Activated CD4-positive, alpha-beta memory T cell treated with anti-CD3 and anti-CD28 coated beads for 36 hours (primary cell): ENCODE measurements at places on chromosomes 5 and 9.

DNA sequence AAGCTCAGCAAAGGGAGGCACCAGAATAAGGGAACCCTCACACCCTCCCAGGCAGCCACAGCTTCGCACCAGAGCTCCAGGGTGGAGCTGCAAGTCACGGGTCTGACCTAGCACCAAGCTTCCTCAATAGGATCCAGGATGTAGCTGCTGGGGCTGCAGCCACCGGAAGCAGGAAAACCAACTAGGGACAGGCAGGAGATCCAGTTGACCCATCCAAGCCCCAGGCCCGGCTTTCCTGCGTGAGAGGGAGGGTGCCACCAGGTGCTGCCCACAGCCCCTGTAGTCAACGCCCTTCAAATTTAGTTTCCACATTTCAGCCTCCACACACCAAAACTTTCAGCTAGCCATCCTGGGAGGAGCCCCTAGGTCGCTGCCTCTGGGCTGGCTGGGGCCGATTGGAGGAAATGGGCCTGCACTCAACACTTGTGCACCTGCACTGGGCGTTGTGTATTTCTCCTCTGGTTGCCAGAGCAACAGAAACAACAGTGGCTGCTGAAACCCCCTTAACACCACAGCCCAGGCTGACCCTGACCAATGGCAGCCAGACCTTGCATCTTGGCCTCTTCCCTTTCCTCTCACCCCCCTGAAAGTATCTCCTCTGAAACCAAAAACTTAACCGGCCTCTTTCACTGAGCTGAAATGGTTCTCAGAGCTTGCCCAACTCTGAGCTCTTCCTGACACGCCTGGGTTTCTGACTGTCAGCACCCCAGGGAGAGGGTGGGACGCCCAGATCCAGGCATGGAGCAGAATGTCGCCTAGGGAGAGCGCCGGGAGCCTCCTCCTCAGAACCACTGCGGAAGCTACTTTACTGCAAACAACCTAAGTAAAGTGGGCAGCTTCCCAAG is 226.5 kb upstream of the MAP3K1 start:
- DNase-seq: peak; percentile 65

- DNase-seq: no peak
Observed at GRCh38 chr9:116165912-116166311, 12.3 kb downstream of the PAPPA start.

DNA sequence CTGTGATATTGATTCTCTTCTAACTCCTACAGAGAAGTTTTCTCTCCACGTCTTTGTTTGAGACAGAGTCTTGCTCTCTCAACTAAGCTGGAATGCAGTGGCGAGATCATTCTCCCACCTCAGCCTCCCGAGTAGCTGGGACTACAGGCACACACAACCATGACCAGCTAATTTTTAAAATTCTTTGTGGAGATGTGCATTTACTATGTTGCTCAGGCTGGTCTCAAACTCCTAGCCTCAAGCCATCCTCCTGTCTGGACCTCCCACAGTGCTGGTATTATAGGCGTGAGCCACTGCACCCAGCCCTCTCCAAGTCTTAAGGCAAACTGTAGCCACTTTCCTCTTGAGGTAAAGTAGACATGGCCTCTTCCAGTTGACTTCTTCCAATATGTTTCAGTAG is 72.2 kb downstream of the SNX18 start:
- no peak for DNase-seq

DNA sequence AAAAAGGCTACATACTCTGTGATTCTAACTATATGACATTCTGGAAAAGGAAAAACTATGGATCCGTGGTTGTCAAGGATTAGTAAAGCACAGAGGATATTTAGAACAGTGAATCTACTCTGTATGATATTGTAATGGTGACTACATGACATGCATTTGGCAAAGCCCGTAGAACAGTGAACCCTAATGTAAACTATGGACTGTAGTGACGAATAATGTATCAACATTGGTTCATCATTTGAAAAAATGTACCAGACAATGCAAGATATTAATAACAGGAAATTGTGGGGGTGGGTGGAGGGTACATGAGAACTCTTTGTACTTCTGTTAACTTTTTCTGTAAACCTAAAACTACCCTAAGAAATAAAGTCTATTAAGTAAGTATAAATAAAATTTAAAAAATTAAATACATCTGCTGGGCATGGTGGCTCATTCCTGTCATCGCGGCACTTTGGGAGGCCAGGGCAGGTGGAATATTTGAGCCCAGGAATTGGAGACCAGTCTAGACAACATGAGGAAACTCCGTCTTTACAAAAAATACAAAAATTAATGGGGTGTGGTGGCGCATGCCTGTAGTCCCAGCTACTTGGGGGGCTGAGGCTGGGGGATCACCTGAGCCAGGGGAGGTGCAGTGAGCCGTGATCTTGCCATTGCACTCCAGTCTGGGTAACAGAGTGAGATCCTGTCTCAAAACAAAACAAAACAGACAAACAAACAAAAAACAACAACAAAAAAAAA is 101.7 kb upstream of the TBC1D2 start:
- DNase-seq: no peak

DNA sequence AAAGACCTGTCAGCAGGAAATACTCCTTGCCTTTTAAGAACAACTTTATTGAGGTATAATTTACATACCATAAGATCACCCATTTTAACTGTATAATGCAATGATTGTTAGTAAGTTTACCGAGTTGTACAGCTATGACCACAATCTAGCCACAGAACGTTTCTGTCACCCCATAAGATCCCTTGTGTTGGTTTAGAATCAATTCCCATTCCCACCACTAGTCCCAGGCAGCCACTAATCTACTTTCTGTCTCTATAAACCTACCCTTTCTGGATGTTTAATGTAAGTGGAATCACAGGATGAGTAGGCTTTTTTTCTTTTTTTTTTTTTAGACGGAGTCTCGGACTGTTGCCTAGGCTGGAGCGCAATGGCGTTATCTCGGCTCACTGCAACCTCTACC is 4.4 kb downstream of the GPR107 start:
- DNase-seq: no peak

DNA sequence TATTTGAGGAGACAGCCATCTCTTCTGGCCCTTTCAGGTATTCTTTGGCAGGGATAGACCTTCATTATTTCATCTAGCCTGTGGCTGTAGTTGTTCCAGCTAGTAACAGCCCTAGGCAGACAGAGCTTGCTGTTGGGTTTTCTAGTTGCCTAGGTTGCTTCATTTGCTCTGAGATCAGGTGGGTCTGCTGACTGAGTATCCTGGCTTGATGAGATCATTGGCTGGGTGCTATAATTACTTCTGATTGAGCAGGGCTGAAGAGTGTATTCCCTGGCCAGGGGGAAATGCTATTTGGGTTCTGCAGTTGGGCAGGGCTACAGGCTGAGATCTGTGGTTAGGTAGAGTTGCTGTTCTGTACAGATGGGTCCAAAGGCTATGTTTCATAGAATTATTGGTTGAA is 456.1 kb downstream of the PSAT1 start:
- no peak for DNase-seq

GRCh38 chr9:12670006-12670405 is 23.2 kb upstream of the TYRP1 start:
- DNase-seq: no peak

- DNase-seq: no peak
Observed at GRCh38 chr5:40446910-40447309, 232.8 kb upstream of the PTGER4 start.

DNA sequence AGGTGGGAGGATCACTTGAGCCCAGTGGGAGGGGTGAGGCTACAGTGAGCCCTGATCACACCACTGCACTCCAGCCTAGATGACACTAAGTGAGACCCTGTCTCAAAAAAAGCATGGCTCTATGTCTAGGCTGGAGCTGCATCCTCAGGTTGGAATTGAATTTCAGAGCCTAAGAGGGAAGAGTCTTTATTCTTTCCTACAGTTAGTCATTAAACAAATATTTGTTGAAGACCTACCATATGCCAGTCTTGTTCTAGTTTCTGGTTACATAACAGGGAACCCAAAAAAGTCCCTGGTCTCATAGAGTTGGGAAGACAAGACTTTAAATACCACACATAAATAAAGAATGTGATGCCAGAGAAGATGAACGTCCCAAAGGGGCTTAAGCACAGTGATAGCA is 6.9 kb upstream of the GRPEL2 start:
- no peak for DNase-seq

DNA sequence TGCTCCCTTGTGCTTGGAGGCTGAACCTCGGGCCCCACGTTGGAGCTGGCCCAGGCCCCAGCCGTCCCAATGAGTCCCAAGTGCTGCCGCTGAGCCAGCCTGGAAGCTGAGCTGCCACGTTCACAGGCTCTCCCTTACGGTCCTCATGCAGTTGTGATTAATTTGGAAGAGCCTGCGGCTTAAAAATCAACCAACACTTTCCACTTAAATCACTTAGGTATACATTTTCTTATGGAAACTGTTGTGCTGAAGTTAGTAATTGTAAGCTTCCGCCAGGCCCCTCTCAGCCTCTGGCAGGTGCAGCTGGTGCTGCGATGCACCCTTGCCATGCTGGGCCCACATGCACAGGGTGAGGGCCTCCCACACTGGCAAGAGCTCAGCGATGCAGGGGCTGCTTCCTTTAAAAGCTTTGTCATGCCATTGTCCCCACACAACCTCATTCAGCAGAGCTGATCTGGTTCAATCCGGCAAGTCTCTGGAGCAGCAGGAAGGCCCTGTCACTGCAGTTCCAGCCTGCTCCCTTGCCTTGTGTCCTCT is 61.0 kb downstream of the IPPK start:
- no peak for DNase-seq

DNA sequence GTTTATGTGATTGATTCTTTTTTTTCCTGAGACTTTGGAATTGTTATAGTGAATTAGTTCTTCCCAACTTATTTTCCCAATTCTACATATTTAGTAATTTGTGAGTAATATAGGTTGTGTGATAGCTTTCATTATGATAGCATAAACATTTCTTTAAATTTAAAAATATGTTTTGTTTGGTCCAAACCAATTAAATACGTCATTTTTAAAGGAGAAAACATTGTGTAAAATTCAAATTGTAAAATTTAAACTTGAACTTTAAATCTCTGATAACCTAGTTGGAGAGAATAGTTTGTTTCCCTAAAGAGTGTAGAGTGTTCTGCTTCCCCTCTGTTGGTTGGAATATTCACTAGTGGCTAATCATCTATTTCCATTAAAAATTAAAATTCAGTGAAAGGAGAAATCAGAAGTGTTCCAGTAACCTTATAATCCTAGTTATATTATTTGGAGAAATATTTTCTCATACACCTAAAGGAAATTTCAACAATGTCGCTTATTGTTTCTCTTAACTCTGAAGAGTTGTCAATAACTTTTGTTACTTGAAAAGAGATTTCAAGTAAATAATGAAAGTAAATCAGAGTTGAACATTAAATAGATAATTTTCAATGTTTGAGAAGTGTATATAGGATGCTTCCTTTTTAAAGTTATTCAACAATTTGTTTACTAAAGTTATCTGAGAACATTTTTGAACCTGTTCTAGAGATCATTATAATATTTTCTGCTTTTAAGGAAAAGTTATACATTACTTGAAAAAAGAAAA is 2.9 kb downstream of the NIPBL start:
- no peak for DNase-seq

GRCh38 chr5:171897231-171897630 is 109.2 kb downstream of the FBXW11 start:
- peak; percentile 21 for DNase-seq

DNA sequence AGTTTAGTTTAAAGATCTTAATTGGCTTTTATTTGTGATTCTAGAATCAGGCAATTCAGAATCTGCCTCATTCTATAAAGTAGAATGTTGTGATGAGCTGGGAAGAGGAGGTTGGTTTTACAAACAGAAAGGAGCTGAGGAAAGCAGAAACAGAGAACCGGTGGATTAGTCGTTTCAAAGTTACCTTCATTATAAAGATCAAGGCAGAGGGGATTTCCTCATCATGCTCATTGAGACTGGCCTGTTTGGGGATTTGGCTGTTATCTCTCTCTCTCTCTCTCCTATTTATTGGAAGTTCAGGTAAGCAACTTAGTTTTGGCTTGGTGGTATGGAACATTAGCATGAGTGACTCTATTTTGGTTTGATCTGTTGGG is 134.0 kb downstream of the GCNT1 start:
- no peak for DNase-seq

- peak; percentile 52 for DNase-seq
Observed at GRCh38 chr5:133754575-133755169, 142.3 kb upstream of the FSTL4 start.

GRCh38 chr9:70412832-70413463 is 1.5 kb downstream of the KLF9 start:
- DNase-seq: peak; percentile 54

DNA sequence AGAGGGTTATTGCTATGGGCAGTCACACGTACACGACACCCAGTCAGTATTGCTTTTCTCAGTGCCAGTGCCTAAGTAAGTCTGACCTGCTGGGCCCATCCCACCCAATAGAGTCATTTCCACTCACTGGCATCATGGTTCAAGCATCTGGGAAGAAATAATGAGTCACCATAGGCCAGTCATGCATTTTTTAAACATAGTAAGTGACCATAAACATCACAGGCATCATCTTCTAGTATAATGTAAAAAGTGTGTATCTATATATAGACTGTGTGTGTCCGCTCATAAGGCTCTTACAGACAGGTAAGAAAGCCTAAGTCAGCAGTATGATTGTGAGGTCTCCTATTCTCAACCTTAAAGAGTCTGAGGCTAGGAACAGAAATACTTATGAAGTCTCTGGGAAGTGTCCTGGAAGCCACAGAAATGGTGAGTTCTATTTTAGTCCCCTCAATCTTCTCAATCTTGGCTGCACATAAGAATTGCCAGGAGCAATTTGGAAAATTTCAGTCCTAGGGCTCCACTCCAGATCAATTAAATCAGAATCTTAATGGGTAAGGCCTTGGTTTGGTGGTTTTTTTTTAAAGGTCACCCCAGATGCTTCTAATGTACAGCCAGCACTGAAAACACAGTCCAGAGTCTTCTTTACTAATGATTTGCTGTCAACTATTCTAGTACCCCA is 65.2 kb downstream of the ZNF366 start:
- DNase-seq: no peak

GRCh38 chr5:5625491-5625890 is 203.0 kb downstream of the ICE1 start:
- no peak for DNase-seq

GRCh38 chr5:136631186-136631585 is 265.8 kb upstream of the TRPC7 start:
- no peak for DNase-seq

DNA sequence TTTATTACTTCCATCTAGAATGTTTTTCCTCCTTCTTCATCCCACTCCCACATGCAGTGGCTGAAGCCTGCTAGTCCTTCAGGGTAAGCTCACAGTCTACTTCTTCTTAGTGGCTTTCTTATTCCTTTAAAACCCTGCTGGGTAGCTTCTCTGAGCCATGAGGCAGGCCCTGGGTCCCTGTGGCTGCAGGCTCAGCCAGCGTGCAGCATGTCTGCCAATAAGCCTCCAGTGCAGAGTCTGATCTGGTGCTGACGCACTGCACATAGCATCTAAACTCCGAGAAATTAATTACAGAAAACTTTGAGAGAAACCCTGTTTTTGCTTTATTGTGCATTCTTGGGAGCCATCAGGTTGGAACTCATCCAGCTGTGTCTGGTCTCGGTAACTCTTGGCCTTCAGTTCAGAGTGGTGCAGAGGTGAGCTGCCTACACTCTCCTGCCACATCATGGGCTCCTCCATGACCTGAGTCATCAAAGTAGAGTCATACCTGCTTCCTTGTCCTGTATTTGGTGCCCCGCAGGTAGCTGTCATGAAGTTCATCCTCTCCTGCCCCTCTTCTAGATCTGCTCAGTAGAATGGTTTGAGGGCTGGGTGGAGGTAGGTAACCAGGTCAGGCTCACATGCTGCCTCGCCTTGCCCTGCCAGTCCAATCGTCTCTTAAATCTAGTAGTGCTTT is 339.4 kb downstream of the KDM4C start:
- DNase-seq: no peak

GRCh38 chr5:7869474-7870136 is 657 bp downstream of the MTRR start:
- DNase-seq: peak; percentile 67

- no peak for DNase-seq
Observed at GRCh38 chr9:124960409-124960752, 19.5 kb upstream of the GOLGA1 start.
